ENCODE measurements at places on chromosomes 12 and 14.

DNA sequence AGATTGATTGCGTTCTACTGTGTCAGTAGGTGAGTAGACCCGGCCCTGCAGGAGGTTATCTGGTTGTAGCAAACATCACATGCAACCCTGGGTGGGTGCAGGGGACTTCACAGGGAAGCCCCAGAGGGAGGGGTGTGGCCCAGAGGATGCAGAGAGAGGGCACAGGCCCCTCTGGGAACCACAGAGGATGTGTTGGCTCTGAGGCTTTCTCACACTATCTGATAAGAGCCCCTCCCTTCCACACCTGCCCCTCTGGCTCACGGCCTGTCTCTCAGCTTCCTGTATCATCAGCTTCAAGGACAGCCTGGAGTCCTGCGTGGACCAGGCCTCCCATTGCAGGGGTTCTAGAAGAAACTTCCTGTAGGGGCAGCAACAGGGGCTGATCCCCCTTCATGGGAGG lies 101.9 kb downstream of the RIN3 start:
- DNase-seq = no peak

GRCh38 chr12:63948211-63948610 lies 103.7 kb downstream of the SRGAP1 start:
- DNase-seq = no peak

- DNase-seq = no peak
Observed at GRCh38 chr12:119399301-119399700, 64.8 kb downstream of the CCDC60 start.

DNA sequence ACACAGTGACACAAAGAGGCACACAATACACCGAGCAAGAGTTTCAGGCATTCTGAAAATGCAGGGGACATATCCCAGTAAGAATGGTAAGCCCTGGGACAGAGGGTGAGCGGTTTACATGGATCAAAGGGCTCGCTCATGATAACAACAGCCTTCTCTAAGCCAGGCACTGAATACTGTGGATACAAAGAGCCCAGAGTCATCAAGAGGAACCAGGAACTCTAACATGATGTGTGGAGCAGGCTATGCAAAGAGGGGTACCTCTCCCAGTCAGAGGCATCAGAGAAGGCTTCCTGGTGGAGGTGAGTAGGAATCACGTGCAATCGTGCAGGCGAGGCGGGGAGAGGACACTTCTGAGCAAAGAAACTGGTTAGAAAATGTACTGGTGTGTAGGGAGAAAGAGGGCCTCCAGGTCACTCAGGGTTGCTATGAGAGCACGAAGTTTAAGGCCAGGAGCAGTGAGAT lies 76.9 kb upstream of the EEA1 start:
- DNase-seq = no peak

- DNase-seq = no peak
Observed at GRCh38 chr12:57868221-57868620, 21.7 kb upstream of the CTDSP2 start.

DNA sequence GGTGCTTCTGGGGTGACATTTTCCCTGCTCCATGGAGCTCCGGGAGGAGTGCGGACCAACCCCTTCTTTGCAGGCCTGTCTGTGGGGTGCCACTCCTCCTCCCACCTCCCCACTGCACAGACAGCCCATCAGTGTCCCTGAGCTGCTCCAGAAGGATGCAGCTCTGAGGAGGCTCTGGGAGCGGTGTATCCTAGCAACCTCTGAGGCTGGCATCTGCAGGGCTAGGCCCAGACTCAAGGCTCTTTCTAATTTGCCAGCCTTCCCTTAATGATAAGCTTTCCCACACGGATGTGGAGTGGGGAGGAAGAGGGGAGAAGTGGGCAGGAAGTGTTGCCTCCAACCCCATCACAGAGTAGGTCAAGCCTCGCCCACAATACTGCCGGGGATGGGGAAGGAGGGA lies 59.7 kb downstream of the CALM1 start:
- no peak for DNase-seq

- no peak for DNase-seq
Observed at GRCh38 chr12:112676507-112676906, 115.0 kb upstream of the RPH3A start.

DNA sequence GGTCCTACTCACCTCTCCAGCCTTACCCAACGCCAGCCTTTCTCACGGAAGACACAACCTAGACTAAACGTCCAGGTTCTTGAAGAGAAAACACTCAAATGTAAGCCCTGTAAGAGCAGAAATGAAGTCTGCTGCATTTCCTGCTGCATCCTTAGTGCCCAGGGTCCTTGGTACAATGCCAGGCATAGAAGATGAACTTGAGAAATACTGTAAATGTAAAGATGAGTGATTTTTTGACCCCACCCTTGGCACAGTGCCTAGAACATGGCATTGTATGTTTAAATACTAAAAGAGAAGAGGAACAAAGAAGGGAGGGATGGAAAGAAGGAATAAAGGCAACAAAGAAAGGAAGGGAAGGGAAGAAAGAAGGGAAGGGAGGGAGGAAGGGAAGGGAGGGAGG lies 514.6 kb downstream of the MED13L start:
- no peak for DNase-seq

DNA sequence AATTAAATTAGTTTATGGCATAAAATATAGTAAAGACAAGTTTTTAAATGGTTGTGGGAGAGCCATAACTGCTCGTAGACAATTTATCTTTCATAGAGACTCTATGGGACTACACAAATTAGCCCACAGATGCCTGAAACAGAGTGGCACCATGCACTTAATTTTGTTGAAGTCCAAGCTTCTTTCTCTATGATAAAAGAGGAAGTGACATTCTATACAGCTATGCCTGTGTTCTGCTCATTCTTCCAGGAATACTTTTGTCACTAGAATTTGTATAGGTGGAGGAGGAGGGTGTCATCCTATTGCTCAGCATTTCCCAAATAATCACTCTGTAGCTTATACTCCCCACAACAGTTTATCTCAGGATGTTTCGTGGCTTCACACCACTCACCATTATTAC lies 43.7 kb upstream of the KICS2 start:
- no peak for DNase-seq

- no peak for DNase-seq
Observed at GRCh38 chr12:44428825-44429224, 447.3 kb downstream of the NELL2 start.

- no peak for DNase-seq
Observed at GRCh38 chr12:118361092-118361404, 11.7 kb downstream of the TAOK3 start.

GRCh38 chr12:2739832-2740641 lies 54.7 kb upstream of the FKBP4 start:
- DNase-seq = peak; percentile 16

GRCh38 chr14:73176685-73177084 lies 40.4 kb downstream of the PSEN1 start:
- no peak for DNase-seq

DNA sequence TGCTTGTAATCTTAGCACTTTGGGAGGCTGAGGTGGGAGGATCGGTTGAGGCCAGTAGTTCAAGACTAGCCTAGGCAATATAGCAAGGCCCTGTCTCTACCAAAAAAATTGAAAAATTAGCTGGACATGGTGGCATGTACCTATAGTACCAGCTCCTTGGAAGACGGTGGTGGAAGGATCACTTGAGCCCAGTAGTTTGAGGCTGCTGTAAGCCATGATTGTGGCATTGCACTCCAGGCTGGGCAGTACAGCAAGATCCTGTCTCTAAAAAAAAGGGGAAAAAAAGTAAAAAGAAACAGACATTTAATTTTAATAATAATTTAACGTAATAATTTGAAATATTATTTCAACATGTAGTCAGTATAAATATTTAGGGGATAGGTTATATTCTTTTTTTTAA lies 16.1 kb downstream of the MON2 start:
- DNase-seq = no peak

GRCh38 chr14:103273145-103273744 lies 60.8 kb upstream of the EIF5 start:
- DNase-seq = no peak

DNA sequence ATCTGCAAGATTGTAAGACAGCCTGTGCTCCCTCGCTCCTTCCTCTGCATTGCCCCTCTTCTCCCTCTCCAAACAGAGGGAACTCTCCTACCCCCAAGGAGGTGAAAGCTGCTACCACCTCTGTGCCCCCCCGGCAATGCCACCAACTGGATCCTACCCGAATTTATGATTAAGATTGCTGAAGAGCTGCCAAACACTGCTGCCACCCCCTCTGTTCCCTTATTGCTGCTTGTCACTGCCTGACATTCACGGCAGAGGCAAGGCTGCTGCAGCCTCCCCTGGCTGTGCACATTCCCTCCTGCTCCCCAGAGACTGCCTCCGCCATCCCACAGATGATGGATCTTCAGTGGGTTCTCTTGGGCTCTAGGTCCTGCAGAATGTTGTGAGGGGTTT lies 37.4 kb downstream of the DAD1 start:
- DNase-seq = no peak

- no peak for DNase-seq
Observed at GRCh38 chr14:101960225-101960624, 4.1 kb upstream of the DYNC1H1 start.

GRCh38 chr12:106179086-106179485 lies 40.3 kb upstream of the NUAK1 start:
- DNase-seq = no peak

DNA sequence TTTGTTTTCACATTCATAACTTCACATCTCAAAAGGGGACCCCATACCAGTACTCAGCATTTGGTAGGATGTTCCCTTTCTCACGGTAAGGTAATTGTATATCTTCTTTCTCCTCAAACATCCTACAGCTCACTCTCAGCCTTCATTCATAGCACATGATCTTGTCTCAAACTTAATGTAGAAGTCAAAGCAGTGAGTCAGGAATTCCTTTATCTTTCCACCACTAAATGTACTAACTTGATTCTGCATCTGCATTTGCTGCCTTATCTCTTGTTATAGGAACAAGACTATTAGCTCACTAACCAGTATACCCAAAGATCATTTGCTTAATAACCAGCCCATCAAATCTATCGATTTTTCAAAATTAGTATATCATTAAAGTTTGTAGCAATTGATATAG lies 22.9 kb downstream of the CPSF2 start:
- DNase-seq = no peak

- no peak for DNase-seq
Observed at GRCh38 chr14:88562532-88562830, 356 bp upstream of the ZC3H14 start.

GRCh38 chr12:56150563-56150962 lies 1.8 kb upstream of the MYL6B start:
- DNase-seq = no peak

GRCh38 chr12:124020514-124020949 lies 47.5 kb downstream of the ZNF664 start:
- no peak for DNase-seq

DNA sequence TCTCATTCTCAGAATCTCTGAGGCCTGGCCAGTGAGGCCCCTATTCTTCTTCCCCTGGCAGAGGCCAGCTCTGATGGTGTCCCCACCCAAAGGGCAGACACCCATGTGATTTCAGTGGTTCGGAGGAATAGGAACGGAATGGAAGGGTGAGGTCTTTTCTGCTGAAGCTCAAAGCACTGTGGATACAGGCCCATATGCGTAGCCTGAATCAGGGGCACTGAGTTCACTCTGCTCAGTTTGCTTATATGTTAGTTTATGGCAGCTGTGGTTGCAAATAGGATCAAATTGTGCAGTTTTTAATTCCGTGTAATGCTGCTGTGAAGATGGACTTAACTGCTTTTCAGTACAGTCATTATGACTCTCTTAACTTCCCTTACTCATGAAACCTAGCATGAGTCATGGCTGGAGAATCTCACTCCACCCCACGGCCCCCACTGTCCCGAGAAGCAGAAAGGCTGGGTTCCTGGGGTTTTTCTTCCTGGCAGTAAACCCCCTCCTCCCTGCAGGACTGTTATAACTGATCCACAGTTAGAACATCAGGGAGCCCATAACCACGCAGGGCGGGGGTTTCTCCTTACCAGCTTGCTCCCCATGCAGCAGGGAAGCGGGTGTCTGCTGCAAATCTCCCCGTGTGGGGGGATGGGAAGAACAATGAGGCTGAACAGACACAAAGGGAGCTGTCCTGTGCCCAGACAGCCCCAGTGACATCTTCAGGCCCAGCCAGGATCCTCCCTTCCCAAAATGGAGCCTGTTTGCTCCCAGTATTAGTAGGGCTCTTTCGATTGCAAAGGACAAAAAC lies 122.7 kb downstream of the SLC38A6 start:
- peak; percentile 89 for DNase-seq

DNA sequence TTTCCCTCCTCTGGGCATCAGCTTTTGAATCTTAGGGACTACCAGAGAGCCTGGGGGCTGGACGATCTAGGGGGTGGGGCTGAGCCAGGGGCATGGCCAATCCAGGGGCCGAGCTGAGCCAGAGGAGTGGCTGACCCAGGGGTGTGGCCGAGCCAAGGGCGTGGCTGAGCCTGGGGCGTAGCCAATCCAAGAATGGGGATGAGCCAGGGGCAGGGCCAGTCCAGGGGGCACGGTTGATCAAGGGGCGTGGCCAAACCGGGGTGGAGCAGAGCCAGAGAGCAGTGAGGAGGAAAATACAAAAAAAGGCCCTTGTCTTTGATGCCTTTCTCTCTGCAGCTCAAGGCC lies 219.3 kb upstream of the NOS1 start:
- no peak for DNase-seq

- no peak for DNase-seq
Observed at GRCh38 chr12:132489078-132489601, 811 bp upstream of the FBRSL1 start.

DNA sequence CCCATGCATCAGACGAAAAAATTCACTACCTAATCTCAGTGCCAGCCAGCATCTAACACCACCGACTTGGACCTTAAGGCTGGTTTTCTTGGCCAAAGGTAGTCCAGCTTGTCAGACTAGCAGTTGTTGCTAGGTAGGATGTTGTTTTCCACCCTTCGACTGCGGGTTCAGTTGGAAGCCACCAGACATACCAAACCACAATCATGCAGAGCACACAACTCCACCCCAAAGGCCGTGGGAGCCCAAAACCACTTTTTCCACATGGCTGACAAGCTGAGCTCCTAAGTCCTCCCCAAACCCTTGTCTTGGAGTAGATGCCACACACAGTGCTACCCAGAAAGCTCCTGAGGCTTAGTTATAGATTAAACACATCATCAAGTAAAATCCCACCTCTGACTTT lies 46.8 kb downstream of the LRIG3 start:
- no peak for DNase-seq

GRCh38 chr14:73741386-73741875 lies 27.2 kb upstream of the PNMA1 start:
- DNase-seq = no peak

DNA sequence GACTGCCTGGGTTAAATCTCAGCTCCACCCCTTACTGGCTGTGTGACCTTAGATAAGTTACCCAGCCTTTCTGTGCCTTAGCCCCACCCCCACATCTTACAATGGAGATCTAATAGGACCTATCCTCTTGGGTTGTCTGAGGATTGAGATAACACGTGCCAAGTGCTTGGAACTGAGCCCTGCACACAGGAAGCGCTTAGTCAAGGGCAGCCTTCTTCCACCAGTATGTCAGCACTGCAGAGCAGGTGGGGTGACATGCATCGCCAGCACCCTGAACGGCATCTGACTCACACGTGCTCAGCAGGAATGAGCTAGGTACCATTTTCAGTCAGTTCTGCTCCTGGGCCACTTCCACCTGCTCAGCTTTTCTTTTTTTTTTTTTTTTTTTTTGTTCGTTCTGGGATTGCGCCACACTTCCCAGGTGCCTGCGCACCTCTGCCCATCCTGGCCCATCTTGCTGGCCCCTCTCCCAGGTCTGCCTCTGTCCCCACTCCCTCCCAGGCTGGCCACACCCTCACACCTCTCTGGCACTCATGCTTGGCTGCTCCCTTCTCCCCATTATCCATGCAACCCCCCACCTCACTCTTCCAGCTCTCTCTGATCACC lies 19.6 kb downstream of the LGMN start:
- no peak for DNase-seq

GRCh38 chr12:78403681-78404080 lies 460.9 kb upstream of the SYT1 start:
- no peak for DNase-seq
